ENCODE measurements at places on chromosomes 2 and 18.
A peak's percentile ranks its signal among the peaks of the same experiment; 100 is the strongest.

GRCh38 chr2:94990956-94991355, 34.6 kb upstream of the MAL start:
- no peak for DNase-seq

DNA sequence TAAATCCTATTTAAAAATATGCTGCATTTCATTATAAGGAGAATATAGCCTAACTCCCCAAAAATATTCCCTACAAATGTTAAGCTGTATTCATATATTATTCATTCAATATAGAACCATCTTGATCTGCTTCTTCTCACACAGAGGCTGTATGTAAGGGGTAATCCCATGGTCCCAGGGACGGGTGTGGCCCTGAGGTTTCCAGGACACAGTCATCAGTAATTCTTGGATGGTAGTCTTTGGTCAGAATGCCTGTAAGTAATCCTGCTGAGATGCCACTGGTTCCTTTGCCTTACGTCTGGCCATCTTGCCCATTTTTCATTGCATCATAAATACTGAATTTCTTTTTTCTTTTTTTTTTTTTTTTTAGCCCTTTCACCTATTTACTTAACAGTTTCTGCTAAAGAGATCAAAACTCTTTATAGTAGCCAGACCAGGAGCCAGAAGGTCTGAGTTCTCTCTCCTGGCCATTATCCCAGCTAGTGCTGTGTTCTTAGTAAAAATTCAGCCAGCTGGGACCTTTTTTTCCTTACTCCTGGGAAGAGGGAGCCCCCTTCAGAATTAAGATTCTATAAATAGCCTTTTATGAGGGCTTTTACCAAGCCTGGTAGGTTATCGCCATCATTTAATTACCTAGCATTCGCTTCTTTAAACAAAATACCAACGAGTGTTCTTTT, 134.9 kb downstream of the SOX11 start:
- DNase-seq, result no peak

DNA sequence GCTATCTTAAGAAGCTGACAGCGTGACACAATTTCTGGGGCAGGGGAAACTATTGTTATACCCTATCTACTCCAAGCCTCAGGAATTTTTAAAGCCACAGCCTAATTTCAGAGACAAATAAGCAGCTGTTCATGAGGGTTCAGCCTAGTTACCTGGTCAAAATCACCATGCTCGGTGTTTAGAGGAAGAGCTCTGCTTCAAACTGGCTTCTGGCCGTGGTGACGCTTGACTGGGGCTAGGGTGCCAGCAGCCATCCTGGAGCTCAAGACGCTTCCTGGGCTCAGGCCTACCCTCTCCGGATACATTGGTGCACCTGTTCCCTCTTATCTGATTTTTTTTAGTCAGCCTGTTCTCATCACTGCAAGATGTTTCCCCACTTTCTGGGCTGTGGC, 41.7 kb downstream of the FRZB start:
- no peak for DNase-seq

- DNase-seq, result no peak
Observed at GRCh38 chr2:24353364-24353763, 7.0 kb downstream of the ITSN2 start.

GRCh38 chr2:217158928-217159327, 299.1 kb upstream of the TNP1 start:
- DNase-seq, result no peak

GRCh38 chr2:236241181-236242056, 22.8 kb downstream of the ASB18 start:
- no peak for DNase-seq

GRCh38 chr2:7835693-7836680, 845.9 kb upstream of the ID2 start:
- DNase-seq, result no peak

DNA sequence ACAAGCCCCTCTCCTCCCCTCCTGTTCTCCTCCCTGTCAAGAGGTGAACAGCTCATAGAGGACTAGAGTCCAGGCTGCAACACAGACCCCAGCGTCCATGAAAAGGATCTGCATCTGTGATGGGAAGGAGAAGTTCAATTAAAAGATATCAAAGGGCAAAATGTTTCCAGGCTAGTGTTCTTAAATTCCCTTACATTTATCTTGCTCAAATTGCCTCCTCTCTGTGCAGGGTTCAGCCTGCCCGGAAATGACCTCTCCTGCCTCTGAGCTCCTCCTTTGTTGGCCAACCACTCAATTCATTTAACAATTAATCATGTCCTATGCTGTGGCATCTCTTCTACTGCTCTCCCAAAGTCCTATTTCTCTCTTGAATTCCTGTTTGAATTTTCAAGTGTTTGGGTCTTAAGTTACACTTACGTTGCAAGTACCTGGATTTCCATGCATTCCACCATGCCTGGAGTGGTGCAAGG, 105.3 kb downstream of the TSN start:
- DNase-seq, result no peak

DNA sequence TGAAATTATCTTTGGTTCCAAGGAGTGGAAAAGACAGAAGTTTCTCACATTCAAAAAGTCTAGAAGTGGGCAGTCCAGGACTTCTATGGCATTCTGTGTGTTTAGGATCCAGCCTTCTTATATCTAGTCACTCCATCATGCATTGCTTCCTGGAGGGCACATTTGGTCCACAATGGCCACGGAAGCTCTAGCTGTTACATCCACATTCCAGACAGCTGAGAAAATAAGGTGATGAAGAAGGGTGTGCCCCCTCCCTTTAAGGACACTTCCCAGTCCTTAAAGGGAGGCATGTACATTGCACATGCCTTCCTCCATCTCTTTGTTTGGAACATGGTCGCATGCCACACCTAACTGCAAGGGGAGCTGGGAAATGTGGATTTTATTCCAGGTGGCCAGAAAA, 59.9 kb upstream of the BZW1 start:
- DNase-seq, result no peak

GRCh38 chr2:221767106-221768012, 195.3 kb upstream of the EPHA4 start:
- DNase-seq, result no peak

- no peak for DNase-seq
Observed at GRCh38 chr2:172361360-172361759, 66.0 kb upstream of the ITGA6 start.

DNA sequence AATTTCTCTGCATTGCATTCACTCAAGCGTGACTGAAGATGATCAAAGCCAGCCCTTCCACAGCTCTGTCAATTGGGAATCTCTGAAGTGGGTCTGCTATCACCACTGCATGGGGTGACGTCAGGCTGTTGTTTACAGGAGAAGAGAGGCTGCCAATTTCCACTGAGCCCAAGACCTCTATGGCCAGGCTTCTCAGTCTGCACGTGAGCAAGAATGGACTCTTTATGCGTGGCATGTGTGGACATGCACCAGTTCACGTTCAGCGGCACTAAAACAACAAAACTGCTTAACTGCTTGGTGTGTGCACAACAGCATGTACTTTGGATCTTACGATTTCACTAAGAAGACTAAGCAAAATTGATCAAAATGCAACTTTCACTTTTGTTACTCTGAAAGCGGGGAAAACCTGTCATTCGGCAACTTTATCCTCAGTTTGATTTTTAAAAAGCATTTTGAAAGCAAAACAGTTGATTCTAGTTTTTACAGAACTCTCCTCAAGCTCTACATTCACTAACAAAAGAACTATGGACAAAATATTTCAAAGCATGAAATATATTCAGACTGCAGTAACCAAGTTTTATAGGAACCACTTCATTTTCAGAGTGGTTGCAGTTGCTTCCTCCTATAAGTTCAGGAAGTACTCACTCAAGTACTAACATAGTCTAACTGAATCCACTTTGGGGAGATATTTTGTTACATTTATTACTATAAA, 77.0 kb upstream of the SERTAD2 start:
- DNase-seq, result peak; percentile 11

- no peak for DNase-seq
Observed at GRCh38 chr2:221778025-221778424, 205.9 kb upstream of the EPHA4 start.

- DNase-seq, result no peak
Observed at GRCh38 chr2:191287820-191288219, 42.6 kb downstream of the MYO1B start.

DNA sequence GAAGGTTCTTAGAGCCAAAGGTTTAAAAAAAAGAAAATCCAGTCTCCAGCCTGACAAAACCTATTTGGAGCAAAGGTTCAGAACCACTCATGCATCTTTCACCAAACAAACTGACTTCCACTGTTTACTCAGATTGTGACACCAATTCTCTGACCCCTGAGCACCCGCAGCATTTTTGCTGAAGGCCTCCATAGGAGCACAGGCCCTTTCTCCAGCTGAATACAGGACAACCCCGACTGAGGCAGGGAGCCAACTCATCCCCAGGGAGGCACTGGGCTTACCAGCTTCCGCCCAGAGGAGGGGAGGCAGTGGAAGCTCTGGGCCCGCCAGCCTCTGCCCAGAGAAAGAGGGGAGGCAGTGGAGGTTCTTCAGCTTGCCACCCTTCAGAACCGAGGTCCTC, 51.0 kb upstream of the CNGA3 start:
- DNase-seq, result no peak

GRCh38 chr2:96685577-96686459, 43.3 kb downstream of the FER1L5 start:
- DNase-seq, result no peak

DNA sequence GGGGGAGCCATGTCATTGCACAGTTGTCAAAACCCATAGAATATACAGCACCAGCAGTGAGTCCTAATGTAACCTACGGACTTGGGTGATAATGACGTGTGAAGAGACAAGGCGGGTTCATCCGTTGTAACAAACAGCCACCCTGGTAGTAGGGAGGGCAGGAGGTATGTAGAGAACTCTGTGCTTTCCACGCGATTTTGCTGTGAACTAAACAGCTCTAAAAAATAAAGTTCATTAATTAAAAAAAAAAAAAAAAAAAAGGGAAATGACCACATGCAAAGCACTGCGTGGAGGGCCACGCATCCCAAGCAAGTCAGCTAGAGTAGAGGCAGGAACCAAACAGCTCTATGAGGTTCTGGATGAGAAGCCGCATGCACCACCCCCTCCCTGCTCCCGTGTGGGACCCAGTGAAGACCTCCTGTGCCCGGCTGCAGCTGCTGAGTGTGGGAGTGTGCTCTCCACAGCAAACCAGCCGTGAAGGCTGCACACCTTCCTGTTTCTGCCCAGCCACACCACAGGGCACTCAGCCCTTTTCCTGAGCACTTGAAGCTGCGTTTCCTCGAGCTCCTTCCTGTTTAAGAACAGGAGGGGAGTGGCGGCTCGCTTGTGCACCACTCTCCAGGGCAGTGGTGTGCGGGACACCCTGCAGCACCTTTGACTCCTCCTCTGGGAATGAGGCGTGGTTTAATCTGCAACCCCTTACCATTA, 65.6 kb downstream of the ODC1 start:
- DNase-seq, result no peak

DNA sequence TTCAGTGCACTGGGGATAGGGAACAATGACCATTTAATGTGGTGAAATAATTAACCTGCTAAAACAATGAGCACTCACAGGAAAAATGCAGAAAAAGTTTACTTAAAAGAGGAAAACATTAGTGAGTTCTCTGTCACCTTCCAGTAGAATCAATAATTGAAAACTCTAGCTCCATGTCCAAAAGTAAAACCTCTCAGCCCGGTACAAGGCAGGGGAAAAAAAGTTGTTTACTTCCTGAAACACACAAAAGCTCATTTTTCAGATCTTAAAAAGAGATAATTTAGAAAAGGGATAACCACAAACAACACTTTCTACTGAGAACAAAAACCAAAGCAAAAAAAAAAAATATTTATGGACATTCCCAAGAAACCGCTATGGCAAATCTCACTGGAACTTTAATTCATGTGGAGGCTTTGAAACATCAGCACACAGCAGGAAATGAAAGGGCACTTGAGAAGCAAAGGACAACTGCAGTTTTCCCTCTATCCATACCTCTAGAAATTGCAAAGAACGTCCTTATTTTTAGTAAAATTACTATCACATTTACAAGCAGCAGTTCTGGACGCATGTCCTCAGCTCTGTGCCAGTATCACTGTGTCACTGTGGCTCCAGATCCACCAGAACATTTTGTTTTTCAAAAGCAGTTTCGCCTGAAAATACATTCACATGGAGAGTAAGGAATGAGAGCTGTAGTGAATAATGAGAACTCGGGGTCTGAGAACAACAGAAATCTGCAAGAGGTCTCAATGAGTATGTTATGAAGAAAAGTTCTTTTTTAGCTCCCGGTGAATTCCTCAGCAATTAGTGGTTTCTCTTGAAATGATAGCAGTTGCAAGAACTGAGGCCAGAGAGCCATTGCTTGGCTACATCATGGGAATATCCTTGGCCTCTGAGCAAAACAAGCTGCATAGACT, 44.7 kb upstream of the DNAH7 start:
- DNase-seq, result no peak

- DNase-seq, result no peak
Observed at GRCh38 chr2:241814393-241814642, 5.3 kb downstream of the NEU4 start.

- DNase-seq, result no peak
Observed at GRCh38 chr18:58125183-58125582, 81.2 kb downstream of the NEDD4L start.

DNA sequence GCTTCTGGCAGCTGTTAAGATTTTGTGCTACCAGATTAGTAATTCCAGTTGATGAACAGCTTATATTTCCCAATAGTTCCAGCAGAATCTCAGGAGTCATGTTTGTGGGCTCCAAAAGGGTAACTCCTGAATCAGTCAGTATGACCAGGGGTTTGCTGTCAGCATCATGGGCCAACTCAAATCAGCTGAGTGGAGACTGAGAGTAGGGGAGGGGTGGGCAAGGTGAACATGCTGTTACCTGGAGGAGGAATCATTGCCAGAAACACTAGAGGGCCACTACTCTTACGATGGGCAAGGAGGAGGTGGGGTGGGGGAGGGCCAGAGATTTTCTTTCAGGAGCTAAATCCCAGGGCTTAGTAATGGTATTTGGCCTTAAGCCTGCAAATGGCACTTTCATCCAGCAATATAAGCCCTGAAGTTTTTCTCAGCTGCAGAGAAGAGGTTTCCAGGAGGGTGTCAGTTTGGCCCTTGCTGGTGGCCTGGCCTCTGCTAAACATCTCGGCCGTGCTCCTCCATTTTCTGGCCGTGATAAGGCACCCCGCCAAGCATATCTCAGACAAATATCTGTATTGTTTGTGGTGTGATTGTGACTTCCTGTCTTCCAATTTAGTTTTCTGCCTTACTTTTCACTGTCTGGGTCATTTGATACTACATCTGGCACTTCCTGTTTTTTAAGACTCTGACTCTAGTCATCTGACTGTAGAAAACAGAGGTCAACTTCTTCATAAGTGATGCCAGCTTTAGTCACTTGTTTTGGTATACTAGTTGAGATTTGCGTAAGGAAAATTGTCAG, 120.5 kb upstream of the CXCR4 start:
- no peak for DNase-seq

- DNase-seq, result no peak
Observed at GRCh38 chr2:43051338-43051737, 175.1 kb downstream of the ZFP36L2 start.

DNA sequence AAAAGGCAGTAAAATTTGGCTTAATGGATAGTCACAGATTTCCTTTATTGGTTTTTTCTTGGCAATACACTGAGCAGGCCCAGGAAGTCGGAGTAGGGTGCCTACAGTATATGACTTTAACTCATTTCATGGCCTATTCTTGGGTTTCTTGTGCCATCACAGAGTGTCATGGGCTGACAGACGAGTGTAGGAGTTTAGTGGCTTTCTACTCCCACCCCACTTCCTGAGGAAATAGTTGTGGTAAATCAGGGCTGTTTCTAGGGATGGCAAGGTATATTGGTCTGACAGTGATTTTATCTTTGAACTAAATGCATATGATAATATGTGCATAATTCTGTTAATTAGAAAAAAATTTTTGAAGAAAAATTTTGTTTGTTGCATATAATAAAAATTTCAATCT, 100.1 kb downstream of the PLCL1 start:
- no peak for DNase-seq

GRCh38 chr18:35494251-35495220, 3.2 kb downstream of the INO80C start:
- DNase-seq, result no peak

- DNase-seq, result no peak
Observed at GRCh38 chr2:15620340-15620739, 28.7 kb downstream of the DDX1 start.

Measured in thoracic aorta (tissue), 2 donors.